ENCODE measurements at places on chromosomes 7 and 10.
A peak's percentile ranks its signal among the peaks of the same experiment; 100 is the strongest.

DNA sequence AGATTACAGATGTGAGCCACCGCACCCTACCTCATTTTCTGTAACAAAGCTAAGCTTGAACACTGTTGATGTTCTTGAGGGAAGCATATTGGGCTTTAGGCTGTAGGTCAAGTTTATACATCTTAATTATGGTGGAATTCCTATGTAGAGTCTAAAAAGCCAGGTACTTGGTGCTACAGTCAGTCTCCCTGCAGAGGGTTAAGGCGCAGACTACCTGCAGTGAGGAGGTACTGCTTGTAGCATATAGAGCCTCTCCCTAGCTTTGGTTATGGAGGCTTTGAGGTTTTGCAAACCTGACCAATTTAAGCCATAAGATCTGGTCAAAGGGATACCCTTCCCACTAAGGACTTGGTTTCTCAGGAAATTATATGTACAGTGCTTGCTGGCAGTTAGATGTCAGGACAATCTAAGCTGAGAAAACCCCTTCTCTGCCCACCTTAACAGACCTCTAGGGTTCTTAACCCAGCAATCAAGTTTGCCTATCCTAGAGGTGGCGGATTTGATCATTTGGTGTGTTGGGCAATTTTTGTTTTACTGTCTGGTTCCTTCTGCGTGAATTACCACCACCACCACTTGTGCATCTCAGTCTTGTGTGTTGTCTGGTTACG, 6.0 kb downstream of the PPIA start:
- no peak for DNase-seq

DNA sequence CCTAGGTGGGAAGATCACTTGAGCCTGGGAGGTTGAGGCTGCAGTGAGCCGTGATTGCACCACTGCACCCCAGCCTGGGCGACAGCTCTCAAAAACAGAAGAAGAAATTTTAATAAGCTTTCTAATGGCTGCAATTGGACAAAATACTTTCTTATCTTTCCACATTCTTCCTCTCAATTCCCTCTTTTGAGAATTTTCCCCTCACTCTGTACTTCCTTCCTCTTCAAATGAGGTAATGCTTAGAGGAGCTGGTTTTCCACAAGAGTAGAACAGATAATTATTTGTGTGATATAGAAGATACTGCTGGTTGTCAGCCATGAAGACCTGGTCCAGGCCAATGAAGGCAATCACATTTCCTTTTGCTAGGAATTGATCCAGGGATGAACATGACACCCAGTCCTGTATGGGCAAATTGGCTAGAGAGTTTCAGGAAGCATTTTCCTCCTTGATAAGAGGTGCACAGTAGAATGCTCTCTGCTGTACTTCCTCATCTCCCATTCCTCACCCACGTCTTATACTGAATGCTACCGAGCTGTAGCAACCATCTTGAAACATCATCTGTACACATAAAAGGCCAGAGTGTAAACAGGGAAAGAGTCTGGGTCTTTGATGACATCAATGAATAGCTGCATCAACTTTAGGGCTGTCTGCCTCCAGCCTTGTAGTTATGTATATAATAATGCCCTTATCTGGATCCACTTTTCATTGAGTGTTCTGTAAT, 103.9 kb downstream of the CDK6 start:
- DNase-seq: peak; percentile 18

DNA sequence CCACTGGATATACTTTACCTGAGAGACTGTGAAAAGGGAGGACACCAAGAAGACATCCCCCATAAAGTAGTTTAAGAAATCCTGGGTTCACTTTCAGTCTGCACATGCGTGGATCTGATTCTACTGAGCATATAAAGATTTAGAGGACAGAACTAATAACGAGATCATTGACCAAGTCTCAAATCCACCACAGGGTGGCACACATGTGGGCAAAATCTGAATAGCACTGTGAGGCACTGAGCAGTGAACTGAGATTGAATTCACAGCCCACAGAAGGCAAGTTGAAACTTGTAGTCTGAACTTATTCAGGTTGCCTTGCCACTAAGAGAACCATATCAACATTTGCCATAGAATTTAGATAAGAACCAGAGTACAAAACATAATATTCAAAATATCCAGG, 818.6 kb downstream of the GRID1 start:
- DNase-seq: no peak

GRCh38 chr7:156127166-156128134, 315.2 kb upstream of the SHH start:
- DNase-seq: no peak

- DNase-seq: no peak
Measured at GRCh38 chr7:41188163-41189130, 514.4 kb downstream of the INHBA start.

- no peak for DNase-seq
Measured at GRCh38 chr7:155355745-155356144, 58.1 kb downstream of the INSIG1 start.

DNA sequence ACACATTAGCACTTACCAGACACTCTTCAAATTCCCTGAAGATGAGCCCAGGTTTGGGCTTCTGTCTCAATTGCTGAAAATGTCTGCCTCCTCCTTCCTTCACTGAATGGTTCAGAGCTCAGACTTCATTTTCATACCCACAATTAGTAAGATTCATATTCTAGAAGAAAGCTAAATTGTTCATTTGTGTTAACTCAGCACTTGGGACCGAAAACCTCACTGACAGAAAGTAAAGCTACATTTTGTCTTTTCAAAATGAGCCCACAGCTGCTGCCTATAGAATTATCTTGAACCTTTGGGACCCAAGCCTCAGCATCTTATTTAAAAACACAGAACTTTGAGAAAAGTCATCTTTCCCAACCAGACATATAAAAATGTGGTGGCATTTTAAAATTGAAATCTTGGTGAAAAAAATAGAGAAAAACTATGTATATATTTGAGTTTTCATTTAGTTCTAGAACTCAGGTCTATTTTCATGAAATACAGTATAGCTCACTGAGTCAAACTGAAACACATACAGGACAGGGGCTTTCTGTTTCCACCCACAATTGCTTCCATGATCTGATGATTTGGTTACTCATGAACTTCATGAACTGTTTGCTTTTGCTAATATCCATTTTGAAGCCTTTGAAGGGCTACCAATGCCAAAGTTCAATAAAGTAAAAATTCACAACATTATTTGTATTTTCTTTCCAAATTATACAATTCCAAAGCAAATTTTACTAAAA, 119.1 kb upstream of the PFKP start:
- DNase-seq: no peak

DNA sequence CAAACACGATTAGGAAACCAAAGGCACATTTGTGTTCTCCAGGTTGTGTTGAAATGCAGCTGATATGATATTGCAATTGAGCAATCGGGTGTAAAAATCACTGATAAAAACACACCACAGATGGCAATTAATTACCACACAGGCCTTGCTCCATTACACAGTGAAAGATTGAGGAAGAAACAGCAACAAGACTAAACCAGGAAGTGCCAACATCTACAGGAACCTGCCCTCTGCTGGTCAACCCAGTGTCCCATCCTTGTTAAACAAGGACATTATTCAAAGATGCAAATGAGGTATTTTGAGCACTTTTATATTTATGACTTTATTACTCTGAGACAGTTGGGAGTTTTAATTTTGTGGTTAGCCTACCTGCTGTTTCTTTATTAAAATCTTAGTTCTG, 765.6 kb upstream of the GHITM start:
- no peak for DNase-seq

GRCh38 chr7:125195156-125195555, 265.5 kb upstream of the POT1 start:
- DNase-seq: no peak

DNA sequence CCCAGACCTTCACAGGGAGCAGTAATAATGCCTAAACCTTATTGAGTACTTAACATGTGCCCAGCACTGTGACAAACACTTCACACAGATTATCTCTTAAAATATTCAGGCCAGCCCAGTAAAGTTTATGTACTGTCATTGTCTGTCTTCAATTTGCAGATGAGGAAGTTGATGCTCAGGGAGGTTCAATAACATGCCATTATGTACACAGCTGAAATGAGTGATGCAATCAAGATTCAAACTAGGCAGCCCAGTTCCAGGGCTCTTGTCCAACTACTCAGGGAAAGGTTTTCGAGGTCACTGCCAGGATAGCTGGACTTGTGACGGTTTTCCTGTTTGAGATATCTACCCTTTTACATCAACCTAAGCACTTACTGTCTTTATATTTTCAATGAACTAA, 56.1 kb downstream of the AUTS2 start:
- peak; percentile 30 for DNase-seq

GRCh38 chr7:19362099-19362498, 216.9 kb upstream of the FERD3L start:
- DNase-seq: no peak

DNA sequence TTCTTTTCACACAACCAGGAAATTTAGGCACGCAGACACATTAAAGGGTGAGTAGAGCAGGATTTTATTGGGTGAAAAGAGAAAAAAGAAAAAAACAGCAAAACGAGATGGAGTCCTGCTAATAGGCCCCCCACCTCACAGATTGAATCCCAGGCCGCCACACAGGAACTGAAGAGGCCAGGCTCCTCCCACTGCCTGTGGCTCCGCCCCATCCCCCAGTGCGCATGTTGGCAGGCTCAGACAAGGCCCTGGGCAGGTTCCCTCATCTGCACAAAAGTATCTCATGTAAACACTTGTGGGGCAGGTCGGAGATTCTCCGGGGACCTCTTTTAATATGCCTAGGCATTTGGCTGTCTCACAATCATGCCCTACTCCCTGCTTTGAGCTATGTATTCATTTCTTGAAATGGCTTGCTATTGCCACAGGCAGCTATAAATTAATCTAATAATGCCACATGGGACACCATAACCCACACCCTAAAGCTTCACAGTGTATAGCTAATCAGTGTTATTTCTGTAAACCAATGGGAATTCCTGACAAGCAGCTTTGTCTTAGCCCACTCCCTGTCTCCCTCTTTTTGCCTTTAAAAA, 76.2 kb upstream of the KIF5B start:
- DNase-seq: no peak

Measured in hematopoietic multipotent progenitor cell (in vitro differentiated cells).